Stimulated activated CD8-positive, alpha-beta memory T cell treated with anti-CD3 and anti-CD28 coated beads, Interleukin-2, amount 100 ng/mL, for 48 hours (primary cell): ENCODE measurements at places on chromosomes 5 and 9.

GRCh38 chr5:41191249-41191648 lies 22.1 kb downstream of the C6 start:
- no peak for DNase-seq

DNA sequence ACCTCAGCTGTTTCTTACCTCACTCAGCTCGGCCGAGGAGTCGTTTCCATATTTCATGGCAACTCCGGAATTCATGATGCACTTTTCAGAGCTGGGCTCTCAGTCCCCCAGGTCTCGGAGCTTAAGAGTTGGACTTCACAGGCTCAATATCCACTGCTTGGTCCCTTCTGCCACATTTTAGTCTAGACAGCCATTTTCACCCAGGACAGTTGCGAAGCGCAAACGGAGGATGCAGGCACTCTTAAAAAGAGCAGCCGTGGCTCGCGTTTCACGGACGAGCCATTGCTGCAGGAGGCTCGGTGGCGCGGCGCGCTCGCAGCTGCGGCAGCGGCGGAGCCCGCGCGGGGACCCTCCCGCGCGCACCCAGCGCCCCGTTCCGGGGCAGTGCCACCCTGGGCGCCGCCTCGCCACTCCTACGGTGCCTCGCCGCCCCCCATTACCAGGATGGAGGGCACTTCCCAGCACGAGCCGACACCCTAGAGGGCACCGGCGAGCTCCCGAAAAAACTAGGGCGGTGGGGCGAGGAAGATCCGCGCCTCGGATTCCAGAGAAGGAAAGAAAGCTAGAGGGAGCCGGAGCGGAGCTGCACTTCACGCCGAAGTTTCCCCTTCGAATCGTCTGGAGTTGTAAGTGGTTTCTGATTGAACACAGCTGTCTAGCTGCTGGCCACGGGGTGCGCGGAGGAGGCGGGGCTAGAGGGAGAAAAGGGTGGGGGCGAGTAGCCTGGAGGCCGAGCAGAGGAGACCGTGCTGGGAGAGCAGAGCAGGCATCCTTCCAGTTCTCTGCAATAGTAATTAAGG lies 140.3 kb downstream of the TSSK1B start:
- DNase-seq: peak; percentile 65

DNA sequence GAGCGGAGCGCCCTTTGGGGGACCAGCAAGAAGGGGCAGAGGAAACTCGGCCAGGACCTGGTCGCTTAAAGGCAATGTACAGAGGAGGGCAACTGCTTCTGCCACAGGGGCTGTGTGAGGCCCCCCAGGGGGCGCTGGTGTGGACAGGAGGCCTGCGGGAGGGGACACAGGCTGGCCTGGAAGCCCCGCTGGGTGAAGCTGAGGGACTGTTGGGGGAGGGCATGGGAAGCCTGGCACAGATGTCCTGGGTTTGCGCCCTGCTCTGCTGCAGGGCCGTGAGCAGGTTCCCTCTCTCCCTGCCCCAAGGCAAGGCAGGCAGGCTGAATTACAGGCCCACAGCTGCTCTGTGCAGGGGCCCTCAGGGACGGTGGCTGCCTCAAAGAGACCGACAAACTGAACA lies 5.4 kb downstream of the MED22 start:
- DNase-seq: no peak

- no peak for DNase-seq
Observed at GRCh38 chr5:3996707-3997336, 401.2 kb downstream of the IRX1 start.

- no peak for DNase-seq
Observed at GRCh38 chr5:43315682-43316081, 2.5 kb upstream of the HMGCS1 start.

DNA sequence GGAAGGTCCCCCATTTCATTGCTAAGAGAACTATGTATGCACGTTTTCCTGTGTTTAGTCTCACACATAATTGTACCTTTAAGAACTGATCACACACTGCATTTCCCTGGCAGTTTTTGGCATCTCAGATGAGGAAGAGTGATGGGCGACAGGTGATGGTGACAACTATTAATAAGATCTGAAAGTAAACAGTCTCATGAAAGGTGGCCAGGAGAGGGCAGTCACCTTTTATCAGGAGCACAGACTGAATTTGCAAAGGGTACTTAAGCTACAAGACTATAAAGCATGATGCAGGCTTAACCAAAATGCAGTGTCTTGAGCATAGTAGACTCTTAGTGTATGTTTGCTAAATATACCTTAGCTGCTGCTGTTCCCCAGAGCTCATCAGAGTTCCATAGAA lies 91.5 kb downstream of the GHR start:
- no peak for DNase-seq

DNA sequence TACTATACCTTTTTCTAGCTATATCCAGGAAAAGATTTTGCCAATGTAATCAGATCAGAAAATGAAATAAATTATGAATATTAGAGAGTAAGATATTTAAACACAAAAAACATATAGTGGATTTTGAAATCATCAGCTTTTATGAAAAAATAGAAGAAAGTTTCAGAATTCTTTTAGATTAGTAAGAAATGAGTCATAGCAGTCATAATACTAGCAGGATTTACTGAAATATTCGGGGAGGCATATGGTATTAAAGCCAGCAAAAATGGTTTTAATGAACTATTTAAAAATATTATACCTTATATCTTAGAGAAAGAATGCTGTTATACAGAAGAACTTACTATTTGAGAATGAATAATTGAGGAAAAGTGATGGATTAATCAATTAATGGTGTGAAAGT lies 303.6 kb upstream of the NUDT12 start:
- DNase-seq: no peak

GRCh38 chr9:112495614-112496013 lies 9.0 kb downstream of the KIAA1958 start:
- no peak for DNase-seq

DNA sequence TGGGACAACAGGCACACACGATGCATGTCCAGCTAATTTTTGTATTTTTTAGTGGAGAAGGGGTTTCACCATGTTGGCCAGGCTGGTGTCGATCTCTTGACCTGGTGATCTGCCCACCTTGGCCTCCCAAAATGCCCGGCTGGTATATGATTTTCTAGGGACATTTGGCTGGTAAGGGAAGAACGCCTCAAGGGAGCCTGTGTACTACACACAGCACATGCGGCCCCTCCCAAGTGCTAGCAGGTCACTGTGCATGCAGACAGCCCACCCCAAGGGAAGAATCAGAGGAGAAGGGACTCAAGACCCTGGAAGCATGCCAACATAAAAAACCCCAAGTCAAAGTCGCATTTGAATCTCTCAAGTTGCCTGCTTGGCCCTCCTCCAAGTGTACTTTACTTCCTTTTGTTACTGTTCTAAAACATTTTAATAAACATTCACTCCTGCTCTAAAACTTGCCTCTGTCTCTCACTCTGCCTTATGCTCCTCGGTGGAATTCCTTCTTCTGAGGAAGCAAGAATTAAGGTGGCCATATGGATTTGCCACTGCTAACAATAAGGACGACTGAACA lies 24.3 kb upstream of the OTULINL start:
- no peak for DNase-seq

- peak; percentile 58 for DNase-seq
Observed at GRCh38 chr9:129143031-129143927, 32.1 kb downstream of the PTPA start.
